Activated CD4-positive, alpha-beta T cell treated with anti-CD3 and anti-CD28 coated beads for 1 hour (primary cell): ENCODE measurements at places on chromosomes 7 and 10.

GRCh38 chr10:61478621-61479312, 25.6 kb upstream of the TMEM26 start:
- DNase-seq: no peak

DNA sequence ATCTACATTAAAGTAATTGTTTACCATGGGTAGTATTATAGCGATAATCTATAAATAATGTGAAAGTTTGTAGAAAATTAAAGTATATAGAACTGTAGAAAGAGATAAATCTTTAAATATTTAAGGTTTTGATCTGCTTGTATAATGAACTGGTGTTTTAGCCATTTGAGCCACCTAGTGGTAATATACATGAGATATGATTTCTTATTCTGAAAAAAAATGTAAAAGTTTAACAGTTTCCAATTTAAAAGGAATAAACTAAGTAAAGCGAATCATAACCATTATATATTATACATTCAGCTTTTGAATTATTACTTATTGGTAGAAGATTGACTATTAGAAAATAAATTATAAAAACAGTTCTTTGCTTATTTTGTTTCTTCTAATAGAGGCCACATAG, 91.2 kb downstream of the OTUD1 start:
- no peak for DNase-seq

DNA sequence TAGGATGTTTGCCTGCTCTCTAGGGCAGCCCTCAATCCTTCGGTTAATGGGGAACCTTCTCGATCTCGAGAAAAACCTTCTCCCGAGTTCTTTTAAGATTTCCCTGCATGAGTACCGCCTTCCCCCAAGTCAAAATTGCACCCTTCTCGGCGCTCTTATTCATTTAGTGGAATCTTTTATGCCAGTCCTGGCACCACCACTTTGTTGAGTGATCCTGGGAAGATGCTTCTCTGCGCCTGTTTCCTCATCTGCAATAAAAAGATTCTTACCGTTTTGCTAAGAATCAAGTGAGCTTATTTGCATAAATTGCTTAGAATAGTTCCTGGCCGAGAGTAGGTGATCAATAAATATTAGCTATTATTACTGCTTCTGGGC, 697 bp downstream of the ARPC1A start:
- DNase-seq: no peak

DNA sequence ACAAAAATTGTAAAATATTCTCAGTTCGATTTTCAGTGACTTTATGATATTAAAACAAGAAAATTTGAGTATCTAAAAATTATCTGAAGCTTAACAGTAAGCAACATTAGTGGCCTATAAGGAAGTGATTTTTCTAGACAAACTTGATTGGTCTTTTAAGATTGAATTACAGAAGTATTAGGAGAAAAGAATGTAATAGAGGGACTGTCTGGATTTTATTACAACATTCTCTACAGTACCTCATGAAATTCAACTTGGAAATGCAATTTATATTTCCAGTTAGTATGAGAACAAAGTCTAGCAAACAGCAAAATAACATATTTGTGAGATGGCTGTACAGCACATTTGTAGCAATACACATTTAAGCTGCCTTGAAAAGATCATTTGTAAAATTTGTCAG, 18.8 kb downstream of the REEP3 start:
- no peak for DNase-seq

- no peak for DNase-seq
These were observed 95.0 kb upstream of the SLC26A5 start for GRCh38 chr7:103541026-103541425.

DNA sequence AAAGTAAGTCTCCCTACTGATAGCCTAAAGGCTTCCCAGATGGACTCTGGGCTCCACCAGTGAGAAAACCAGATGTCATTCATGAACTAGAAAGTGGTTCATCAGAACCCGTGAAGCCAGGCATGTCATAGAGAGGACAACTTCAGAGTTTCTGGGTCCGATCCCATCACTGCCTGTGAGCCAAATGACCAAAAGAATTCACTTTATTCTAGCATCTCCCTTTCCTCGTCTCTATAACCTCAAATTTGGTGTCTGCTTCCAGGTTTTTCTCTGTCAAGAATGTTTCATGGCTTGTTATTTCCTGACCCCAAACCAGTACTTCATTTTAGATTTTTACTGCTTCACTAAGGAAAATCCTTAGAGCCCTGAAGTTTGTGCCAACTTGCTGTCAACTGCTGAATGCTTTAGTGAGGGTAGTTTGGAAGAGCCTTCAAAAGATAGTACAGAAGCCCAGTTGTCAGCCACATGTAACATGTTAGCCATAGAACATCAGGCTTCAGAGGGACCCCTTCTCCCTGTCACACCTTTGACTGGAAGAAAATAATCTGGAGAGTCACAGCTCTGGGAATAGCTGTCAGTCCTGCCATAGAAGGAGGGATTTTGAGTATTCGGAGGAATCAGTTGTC, 34.0 kb downstream of the ITGB8 start:
- DNase-seq: no peak

GRCh38 chr10:103193820-103194529, 903 bp upstream of the NT5C2 start:
- DNase-seq: no peak

GRCh38 chr10:6647811-6648526, 67.9 kb upstream of the PRKCQ start:
- DNase-seq: peak; percentile 55

GRCh38 chr10:73537288-73537687, 41.5 kb upstream of the PPP3CB start:
- no peak for DNase-seq

- DNase-seq: no peak
These were observed 28.6 kb downstream of the PLA2G12B start for GRCh38 chr10:72925951-72926465.

DNA sequence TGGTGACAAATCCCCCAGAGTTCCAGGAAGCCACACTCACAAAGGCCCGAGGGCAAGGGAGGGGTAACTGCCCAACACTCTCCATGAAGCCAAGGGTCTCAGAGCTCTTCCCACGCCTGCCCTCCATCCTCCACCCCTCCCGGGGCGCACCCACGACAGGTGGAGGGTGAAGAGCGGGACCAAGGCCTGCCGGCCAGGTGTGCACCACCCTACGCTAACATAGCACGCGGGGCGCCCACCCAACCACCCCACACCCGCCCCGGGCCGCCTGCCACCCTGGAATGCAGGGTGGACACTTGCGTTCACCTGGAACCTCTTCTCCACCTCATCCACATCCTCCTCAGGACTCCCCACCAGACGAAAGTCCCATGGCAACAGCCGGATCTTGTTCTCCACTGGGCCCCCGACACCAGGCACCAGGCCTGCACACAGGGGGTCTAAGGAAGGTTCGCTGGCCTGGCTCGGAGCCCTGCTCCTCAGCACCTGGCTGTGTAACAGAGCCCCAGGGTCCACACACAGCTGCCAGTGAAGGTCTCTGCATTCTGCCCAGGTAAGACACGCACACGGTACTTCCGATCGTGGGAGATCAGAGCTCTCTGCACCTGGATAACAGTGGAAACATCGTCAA, 32.7 kb downstream of the MAD1L1 start:
- DNase-seq: no peak

- DNase-seq: no peak
These were observed 147.9 kb upstream of the FRMD4A start for GRCh38 chr10:14478604-14479003.

DNA sequence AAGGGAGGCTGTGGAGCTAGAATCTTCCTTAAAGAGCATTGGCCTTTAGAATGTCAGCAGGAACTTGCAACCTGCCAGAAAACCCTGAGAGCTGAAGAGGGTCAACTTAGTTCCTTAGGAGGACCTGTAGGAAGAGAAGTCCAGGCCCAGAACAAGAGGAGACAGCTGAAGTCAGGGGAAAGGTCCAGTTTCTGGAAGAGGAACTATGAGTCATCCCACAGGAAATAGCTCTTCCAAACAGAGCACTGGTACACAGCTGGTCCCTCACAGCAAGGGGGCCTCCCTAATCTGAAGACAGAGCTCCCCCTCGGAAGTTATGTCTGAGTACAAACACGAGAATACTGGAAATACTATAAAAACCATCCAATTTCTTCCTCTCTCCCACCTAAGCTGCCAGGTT, 98.9 kb downstream of the HERPUD2 start:
- no peak for DNase-seq

- DNase-seq: peak; percentile 48
These were observed 3.4 kb upstream of the PRKCQ start for GRCh38 chr10:6583447-6583846.

DNA sequence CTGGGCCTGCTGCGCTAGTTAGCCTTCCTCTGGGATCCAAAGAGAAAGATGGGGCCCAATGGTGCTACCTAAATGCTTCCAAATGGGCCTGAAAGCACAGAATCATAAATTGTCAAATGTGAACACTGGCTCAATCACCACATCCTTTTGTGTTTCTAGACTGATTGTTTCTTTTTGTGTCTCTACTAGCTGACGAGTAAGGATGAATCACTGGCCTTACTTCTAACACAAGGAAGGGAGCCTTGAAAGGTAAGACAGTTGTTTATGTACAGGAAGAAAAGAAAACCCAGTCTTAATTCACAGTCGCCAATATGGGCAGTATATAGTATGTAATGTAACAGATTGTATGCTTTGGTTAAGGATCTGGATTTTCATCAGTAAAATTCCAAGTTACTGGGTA, 89.5 kb downstream of the ZNF92 start:
- DNase-seq: no peak

- DNase-seq: no peak
These were observed 298.7 kb downstream of the BAMBI start for GRCh38 chr10:28975891-28976531.

DNA sequence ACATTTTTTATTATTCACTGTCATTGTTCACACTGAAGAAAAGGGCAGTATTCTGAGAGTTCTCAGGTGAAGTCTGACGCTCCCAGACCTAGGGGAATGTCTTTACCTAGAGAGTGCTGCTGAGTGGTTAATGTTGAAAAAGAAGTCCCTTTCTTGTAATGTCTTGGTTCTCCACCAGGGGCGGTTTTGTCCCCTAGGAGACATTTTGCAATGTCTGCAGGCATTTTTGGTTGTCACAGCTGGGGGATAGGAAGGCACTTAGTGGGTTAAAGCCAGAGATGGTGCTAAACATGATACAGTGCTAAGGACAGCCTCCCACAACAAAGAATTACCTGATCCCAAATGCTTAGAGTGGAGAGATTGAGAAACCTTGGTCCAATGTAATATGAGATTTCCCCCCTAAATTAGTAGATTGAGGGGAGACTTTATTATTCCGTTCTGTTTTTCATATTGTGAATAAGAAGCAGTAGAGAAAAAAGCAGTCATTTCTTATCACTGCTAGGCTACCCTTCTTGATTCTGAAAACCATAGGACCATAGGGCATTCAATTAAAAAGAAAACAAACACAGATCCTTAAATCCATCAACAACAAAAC, 13.1 kb downstream of the UMAD1 start:
- no peak for DNase-seq

- no peak for DNase-seq
These were observed 5.7 kb downstream of the SKAP2 start for GRCh38 chr7:26858735-26859134.

DNA sequence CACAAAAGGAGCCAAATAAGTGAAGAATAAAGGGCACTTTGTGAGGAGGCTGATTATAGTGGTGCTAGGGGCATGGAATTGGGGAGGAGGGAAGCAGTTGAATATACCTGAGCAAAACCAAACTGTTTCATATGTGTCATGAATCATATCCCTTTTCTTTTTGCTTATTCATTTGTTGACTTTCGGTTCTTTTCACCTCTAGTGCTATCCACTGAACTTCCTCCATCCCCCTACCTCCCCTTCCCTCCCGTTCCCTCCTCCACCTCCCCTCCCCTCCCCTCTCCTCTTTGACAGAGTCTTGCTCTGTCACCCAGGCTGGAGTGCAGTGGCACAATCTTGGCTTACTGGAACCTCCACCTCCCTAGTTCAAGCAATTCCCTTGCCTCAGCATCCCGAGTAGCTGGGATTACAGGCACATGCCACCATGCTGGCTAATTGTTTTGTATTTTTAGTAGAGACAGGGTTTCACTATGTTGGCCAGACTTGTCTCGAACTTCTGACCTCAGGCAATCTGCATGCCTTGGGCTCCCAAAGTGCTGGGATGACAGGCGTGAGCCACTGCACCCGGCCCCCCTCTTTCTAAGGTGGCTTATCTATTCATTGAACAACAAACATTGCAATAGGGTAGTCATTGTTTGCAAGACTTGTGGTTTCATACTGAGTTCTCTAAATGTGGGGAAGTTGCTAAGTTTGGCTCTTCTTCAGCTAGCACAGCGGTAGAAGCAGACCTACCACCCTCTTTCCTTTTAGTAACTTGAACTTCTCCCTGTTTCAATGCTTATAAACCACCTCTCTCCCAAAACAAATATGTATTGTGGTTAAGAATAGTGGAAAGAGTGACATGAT, 150.4 kb upstream of the PRPS1L1 start:
- DNase-seq: no peak

- no peak for DNase-seq
These were observed 241.5 kb upstream of the IGFBP3 start for GRCh38 chr7:46162609-46163008.

GRCh38 chr7:100472121-100472851, 6.7 kb downstream of the TSC22D4 start:
- DNase-seq: no peak

GRCh38 chr10:20281579-20281978, 465.3 kb downstream of the PLXDC2 start:
- DNase-seq: no peak

DNA sequence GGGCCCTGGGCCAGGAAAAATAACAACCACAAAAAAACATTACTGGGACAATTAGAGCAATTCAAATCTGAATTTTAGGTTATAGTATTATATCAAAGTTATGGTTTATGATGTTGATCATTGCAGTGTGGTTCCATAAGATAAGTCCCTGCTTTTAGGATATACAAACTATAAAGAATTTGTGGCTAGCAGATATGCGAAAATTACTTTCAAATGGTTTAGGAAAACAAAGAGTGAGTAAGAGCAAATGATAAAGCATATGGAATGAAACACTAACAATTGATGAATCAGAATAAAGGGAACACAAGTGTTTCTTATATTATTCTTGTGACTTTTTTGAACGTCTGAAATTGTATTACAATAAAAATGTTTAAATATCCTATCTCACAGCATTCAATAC, 64.4 kb upstream of the HECTD2 start:
- DNase-seq: no peak

GRCh38 chr7:75891815-75892411, 13.1 kb downstream of the RHBDD2 start:
- no peak for DNase-seq

DNA sequence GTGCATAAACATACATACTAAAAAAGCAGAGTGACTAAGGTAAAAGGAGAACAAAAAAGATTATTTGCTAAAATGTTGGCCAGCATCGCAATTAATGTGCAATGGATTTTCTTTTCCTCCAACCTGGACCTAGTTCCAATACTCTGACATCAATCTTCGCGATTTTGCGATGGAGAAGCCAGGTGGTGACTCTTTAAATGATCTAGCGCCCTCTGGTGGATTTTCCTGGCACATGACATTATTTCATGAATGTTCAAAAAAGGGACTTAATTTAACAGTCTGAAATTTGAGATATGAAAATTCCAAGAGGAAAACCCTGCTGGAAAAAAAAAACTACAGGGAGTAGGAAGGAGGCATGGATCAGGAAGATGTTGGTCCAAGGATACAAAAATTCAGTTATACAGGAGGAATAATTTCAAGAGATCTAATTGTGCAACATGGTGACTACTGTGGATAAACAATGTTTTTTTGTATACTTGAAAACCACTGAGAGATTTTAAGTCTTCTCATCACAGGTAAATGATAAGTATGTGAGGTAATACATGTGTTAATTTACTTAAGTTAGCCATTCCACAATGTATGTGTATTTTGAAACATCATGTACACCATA, 4.3 kb upstream of the KCNMA1 start:
- no peak for DNase-seq
